ENCODE measurements at places on chromosomes 7 and 10.

- DNase-seq, result no peak
Observed at GRCh38 chr10:110149259-110149658, 58.1 kb upstream of the MXI1 start.

GRCh38 chr7:69129524-69129923 is 468.8 kb upstream of the AUTS2 start:
- no peak for DNase-seq

GRCh38 chr7:36615852-36616540 is 108.3 kb downstream of the AOAH start:
- DNase-seq, result no peak

DNA sequence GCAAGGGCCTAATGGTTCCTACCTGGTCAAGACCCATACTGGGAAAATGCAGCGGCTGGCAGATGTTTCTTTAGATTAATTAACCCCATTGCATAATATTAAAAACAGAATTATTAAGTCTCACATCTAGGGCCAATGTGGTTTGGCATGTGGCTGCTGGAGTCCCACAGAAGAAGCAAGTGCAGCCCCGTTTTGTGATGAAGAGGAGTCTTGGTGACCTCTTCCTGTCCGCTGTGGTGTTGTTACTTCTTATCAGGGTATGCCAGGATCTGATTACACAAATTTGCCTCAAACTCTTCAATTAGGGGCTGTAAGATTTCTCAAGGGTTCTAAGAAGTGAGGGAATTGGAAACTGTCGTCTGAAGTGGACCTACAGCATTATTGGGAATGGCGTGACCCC is 240.3 kb downstream of the SEC23IP start:
- no peak for DNase-seq

GRCh38 chr7:78769481-78770101 is 683.9 kb downstream of the MAGI2 start:
- no peak for DNase-seq

DNA sequence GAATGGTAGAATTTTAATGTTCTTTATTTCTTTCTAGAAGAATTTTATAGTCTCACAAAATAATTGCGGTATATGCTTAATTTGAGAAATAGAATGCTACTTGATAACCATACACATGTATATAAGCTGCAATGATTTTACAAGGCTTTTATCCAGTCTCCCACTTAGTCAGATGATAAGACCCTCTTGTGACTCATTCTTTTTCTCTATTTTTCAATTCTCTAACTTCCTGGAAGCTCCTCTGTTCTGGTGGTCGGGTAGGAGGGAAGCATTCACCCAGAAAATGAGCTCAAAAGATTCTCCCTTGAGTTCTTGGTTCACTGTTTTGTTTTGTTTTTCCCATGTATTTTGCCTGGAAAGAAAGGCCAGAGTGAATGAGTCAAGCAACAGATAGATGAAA is 546.6 kb downstream of the INHBA start:
- DNase-seq, result no peak

DNA sequence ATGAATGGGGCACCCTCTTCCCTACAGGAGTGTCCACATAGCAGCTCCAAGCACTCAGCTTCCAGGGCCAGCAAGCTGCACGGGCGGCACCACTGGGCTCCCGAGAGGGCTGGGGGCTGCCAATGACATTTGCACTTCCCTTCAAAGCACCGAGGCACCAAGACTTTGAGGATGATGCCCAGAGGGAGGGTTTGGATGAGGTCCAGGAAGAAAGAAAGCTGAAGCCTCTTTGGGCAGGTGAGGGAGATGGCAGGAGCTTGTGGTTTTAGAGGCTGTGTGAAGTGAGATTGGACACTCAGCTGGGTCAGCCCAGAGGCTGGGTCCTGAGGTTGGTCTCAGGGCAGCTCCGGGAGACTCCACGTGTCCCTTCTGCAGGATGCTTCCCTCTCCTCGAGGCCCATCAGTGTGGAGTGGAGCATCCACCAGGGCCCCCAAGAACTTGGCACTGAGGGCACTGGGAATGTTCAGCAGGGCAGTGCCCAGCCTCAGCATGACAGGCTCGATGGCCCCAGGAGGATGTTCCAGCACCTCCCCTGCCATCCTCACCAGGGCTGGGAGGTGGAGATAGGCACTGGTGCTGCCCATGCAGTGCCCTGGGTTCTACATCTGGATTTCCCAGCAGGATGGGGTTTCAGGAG is 54.9 kb upstream of the IGFBP3 start:
- DNase-seq, result no peak

- DNase-seq, result no peak
Observed at GRCh38 chr10:59829601-59830000, 76.3 kb upstream of the MRLN start.

- DNase-seq, result no peak
Observed at GRCh38 chr10:80172896-80173295, 32.4 kb downstream of the ANXA11 start.

GRCh38 chr7:101465576-101466196 is 103.0 kb downstream of the COL26A1 start:
- DNase-seq, result no peak

DNA sequence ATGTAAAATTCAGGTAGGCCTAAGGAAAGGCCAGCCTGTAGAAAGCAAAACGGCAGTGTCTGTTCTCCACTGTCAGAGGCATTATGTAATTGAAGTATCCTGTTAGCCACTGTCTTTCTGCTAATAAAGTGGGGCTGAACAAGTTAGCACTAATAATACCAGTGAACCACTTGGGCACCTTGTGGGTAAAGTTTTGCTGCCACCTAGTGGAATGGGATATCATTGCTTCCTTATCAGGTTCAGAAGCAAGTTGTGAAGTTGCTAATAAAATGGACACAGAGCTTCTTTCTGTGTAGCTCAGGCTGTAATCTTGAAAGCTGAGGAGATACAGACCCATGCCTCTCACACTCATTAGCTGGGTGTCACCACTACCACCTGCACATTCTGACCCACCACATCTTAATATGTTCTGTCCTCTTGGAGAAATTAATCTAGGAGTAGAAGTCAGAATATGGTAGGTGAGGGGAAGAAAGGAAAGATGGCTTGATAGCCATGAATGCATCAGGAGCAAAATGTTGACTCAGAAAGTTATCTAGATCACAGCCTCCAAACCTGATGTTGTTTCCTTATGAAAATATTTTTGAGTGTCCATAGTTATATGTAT is 175.1 kb downstream of the SEPTIN7 start:
- peak; percentile 22 for DNase-seq

- DNase-seq, result no peak
Observed at GRCh38 chr10:70433581-70434280, 7.8 kb downstream of the NODAL start.

- DNase-seq, result no peak
Observed at GRCh38 chr7:96067321-96067720, 254.6 kb downstream of the SLC25A13 start.

GRCh38 chr10:75287697-75288096 is 51.9 kb upstream of the COMTD1 start:
- no peak for DNase-seq

GRCh38 chr7:2659556-2660358 is 28.0 kb downstream of the TTYH3 start:
- no peak for DNase-seq

- no peak for DNase-seq
Observed at GRCh38 chr10:21399392-21400035, 126.0 kb downstream of the SKIDA1 start.

GRCh38 chr10:48282829-48283228 is 8.3 kb upstream of the FRMPD2 start:
- DNase-seq, result no peak

- no peak for DNase-seq
Observed at GRCh38 chr10:112080231-112080630, 103.3 kb downstream of the GPAM start.

DNA sequence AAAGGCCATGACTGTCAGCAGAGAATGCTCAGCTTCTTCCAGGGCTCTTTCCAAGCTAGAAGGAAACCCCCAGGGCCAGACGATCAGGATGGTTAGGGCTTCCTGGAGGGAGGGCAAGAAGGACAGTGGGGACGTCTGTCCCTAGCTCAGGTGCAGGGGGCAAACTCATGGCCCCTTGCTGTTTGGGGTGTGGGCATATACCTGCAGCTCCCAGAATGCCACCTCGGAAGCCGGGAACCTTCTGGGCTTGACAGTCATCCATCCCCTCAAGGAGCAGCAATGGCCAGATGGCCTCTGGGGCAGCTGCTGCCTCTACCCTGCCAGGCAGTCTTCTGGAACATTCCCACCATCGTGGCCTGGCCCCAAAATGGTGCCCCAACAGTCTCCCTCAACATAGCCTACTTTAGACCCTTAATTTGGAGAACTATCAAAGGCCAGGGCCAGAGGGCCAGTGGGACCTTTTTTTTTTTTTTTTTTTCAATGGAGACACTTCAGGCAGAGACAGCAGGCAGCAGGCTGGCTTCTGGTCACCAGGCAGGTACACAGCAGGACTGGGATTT is 40.2 kb upstream of the ZMIZ1 start:
- no peak for DNase-seq

DNA sequence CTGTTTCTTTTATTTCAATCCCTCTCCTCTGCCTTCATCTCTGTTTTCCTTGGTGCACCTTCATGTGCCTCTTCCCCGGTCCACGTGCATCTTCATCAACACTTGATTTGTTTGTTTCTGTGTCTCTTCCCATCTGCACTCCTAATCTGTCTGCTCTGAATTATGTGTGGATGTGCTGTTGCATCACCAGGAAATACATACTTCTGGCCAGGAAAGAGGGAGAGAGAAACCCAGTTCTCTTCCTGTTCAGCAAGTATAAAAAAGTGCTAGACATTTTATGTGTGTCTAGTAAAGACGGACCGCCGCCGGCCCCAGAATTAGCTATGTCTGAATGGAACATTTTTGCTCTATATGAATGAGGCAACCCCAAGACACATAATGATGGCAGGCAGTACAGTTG is 93.8 kb downstream of the CALD1 start:
- no peak for DNase-seq

- no peak for DNase-seq
Observed at GRCh38 chr7:71633551-71634008, 501.6 kb downstream of the GALNT17 start.

- no peak for DNase-seq
Observed at GRCh38 chr7:153190452-153190851, 430.9 kb downstream of the ACTR3B start.

DNA sequence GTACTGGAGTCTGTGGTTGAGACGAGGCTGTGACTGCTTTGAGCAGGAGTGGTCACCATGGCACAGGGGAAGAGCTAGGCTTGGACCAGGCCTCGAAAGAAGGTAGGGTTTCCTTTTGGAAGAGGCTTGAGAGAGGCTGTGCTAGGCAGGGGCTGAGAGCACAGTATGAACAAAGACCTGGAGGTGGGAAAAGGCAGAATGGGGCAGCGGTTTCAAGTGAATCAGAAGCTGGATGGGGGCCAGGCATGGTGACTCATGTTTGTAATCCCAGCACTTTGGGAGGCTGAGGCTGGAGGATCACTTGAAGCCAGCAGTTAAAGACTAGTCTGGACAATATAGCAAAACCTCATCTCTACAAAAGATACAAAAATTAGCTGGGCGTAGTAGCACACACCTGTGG is 65.9 kb downstream of the CLIP2 start:
- no peak for DNase-seq

DNA sequence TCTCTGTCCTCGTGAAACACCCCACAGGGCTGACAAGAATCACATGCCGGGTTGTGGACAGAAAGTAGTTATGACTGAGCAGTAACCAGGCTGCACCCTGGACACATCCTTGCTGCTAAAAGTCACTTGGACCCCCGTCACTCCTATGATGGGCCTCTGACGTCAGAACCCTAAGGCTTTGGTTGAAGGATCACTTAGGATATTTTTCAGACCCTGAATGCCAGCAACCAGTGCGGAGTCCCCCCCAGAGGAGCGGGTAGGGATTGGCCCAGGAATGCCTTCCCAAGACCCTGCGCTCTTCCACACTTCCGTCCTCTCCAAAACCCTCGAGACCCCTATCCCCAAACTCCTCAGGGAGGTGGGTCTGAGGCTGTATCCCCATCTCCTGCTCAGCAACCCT is 52.1 kb downstream of the CFAP46 start:
- no peak for DNase-seq

- DNase-seq, result no peak
Observed at GRCh38 chr10:97463363-97464132, 17.6 kb downstream of the ZDHHC16 start.

- DNase-seq, result no peak
Observed at GRCh38 chr7:42961170-42961569, 29.0 kb downstream of the MRPL32 start.

- DNase-seq, result no peak
Observed at GRCh38 chr7:50621973-50622490, 56.8 kb upstream of the DDC start.

- DNase-seq, result no peak
Observed at GRCh38 chr7:44182827-44183226, 6.4 kb downstream of the GCK start.

DNA sequence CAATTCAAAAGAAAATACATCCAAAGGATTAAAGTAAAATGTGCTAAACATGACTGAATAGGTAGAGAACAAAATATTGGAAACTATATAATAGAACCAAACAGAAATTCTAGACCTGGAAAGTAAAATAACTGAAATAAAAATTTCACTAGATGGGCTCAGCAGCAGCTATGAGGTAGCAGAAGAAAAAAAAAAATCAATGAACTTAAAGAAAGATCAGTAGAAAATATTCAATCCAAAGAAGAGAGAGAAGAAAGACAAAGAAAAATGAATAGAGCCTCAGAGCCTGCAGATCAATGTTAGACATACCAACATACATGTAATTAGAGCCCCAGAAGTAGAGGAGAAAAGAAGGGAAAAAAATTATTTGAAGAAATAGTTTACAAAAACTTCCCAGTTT is 129.6 kb upstream of the RNF32 start:
- DNase-seq, result no peak

DNA sequence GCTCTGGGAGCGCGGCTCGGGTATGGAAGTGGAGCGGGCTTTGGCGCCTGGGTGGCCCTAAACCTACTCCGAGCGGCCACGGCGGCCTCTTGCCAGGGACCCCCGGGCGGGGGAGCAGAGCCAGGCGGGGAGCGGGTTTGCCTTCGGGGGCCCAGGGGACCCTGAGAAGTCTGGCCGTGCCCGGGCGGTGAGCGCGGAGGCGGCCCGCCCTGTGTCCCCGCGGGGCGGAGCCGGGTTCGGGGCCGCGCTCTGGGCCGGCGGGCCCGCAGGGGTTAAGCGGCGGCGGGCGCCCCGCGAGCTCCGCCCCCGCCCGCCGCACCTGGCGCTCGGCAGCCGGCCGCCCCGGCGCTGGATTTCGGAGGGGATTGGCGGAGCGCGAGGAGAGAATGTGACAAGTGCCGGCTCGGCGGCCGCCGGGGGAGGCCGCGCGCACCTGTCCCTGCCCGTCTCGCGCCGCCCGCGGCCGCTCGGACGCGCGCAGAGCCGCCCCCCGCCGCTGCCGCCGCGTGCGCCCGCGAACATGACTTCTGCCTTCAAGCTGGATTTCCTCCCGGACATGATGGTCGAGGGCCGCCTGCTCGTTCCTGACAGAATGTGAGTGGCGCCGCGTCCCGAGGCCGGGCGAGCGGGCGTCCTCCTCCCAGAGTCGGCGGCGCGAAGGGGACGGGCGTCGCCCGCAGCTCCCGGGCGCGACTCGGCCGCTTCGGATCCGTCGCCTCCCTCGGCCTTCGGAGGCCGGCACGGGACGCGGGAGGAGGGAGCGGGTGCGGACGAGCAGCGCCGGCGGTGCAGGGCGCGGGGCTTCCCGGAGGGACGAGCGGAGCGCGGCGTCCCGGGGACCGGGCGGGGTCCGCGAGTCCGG is at the start of gene CELF2:
CELF2 (plus strand) TSS at position 303 of the 862 bp plus-strand sequence; CDS start at position 521, 218 bp downstream.
- DNase-seq, result no peak

All from stimulated activated CD8-positive, alpha-beta memory T cell treated with anti-CD3 and anti-CD28 coated beads, Interleukin-15, amount 100 ng/mL, for 1 hour (primary cell).